ENCODE measurements at places on chromosomes 6 and 20. TPM values are rescaled to one million over a fixed set of nuclear protein-coding genes. Genes with fewer than 3 reads are reported as not detected.

The ZSCAN31 gene
- total RNA-seq, result 2.1 TPM

The TPX2 gene
- total RNA-seq, result 98.2 TPM

The ABT1 gene
- 13.9 TPM for total RNA-seq

The BHLHE23 gene
- total RNA-seq, result not detected

The PTP4A1 gene
- 127 TPM for total RNA-seq

The IMPG1 gene
- total RNA-seq, result not detected

The PXMP4 gene
- 4.8 TPM for total RNA-seq

The BPIFB4 gene
- not detected for total RNA-seq

The CST11 gene
- not detected for total RNA-seq

The PRICKLE4 gene
- total RNA-seq, result 0.76 TPM

The SLC26A8 gene
- not detected for total RNA-seq

The PCMTD2 gene
- 7.7 TPM for total RNA-seq

The HLA-DPB1 gene
- total RNA-seq, result not detected

The TXLNB gene
- total RNA-seq, result not detected

The TNF gene
- 0.09 TPM for total RNA-seq

The BMP2 gene
- 0.47 TPM for total RNA-seq

Measured in A549 treated with CORT108297 at 1 μM for 4 hours (cell line).